ENCODE measurements at places on chromosomes 12 and 14. TPM values are rescaled to one million over a fixed set of nuclear protein-coding genes. Genes with fewer than 3 reads are reported as not detected.

DNA sequence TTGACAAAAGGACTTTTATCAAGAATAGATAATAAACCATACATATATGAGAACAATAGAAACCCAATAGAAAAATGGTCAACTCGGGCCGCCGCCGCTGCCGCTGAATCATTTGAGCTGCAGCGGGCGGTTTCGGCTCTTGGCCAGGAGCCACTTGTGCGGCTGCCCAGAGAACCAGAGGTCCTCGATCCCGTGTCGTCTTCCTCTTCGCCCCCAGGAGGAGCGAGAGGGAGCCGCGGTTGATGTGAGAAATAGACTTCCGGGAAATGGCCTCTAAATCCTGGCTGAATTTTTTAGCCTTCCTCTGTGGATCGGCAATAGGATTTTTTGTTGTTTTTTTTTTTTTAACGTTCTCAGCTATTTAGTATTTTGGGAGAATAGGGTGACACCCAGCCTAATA is 44.8 kb downstream of the CPSF6 start:
- DNase-seq, result no peak

- DNase-seq, result no peak
These were observed 63.3 kb upstream of the DAAM1 start for GRCh38 chr14:59125156-59125555.

Gene P2RX2
- not detected for total RNA-seq

- DNase-seq, result no peak
These were observed 338.1 kb downstream of the SOX5 start for GRCh38 chr12:23611320-23611719.

DNA sequence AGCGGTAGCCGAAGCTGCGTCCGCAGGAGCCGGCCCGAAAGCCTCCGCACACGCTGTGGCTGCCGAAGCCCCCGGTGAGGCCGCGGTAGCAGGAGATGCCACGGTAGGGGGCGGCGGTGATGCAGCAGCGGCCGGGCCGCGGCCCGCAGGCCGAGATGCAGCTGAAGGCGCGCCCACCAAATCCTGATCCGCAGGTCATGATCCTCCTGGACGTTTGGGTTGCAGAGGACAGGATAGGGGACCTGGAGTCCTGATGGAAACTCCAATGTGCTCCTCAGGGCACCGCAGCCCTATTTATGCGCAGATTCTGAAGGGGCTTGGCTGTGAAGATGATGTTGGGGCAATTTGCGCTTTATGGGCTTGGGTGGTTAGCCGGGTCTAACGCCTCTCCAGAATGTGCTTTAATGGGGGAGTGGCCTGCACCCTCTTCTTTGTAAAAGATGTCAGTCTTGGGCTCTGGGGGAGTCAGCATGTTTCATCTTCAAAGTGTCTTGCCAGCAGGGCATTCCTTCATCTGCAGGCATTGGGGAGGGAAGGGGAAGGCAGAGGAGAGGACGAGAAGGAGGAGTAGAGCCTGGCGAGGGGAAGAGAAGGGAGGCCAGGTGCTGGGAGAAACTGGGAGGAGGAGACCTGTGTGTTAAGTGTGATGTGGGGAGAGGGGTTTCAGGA is at the start of gene KRT81:
Gene KRT81, minus strand, starts transcription at position 268 of the 669 bp plus-strand sequence. Its CDS starts 69 bp downstream, at position 199.
- DNase-seq, result no peak

DNA sequence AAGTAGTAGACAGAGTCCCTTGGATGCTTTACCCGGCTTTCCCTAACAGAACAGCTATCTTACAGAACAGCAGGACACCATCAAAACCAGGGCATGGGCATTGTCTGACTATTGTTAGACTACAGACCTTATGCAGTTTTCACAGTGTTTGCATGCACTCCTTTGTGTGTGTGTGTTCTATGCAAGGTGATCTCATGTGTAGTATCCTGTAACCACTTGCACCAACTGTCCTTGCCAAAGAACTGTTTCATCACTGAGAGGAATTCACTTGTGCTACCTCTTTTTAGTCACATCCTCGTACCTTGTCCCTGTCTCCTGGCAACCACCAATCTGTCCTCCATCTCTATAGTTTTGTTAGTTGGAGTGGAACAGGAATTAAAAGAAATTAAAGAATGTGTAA is 183.6 kb upstream of the PZP start:
- DNase-seq, result no peak

Gene MUCL1
- total RNA-seq, result not detected

- peak; percentile 40 for DNase-seq
These were observed 118.7 kb downstream of the KSR2 start for GRCh38 chr12:117850048-117850447.

GRCh38 chr12:105083031-105083430 is 1.2 kb downstream of the ALDH1L2 start:
- no peak for DNase-seq
